NCI-H2171 (cell line): ENCODE measurements at places on chromosomes 4 and X.

- no peak for DNase-seq
Measured at GRCh38 chr4:20878806-20879205, 178.5 kb downstream of the PACRGL start.

DNA sequence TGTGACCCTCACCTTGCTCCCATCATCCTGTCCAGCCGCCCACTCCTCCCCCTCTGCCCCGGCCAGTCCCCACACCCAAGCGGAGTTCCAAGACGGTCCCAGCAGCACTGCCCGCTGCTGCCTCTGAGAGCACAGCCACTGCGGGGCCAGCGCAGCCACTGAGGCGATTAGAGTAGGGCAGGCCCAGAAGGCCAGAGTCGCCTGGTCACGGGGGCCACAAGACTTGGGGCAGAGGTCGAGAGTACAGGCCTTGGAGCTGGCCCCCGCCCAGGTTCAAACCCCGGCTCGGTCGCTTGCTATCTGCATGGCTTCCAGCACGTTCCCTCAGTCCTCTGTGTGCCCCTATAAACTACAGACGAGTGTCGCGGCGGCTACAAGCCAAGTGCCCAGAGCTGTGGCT lies 53.2 kb upstream of the ADRA2C start:
- DNase-seq, result no peak

- no peak for DNase-seq
Measured at GRCh38 chr4:57074744-57075143, 35.4 kb downstream of the IGFBP7 start.

DNA sequence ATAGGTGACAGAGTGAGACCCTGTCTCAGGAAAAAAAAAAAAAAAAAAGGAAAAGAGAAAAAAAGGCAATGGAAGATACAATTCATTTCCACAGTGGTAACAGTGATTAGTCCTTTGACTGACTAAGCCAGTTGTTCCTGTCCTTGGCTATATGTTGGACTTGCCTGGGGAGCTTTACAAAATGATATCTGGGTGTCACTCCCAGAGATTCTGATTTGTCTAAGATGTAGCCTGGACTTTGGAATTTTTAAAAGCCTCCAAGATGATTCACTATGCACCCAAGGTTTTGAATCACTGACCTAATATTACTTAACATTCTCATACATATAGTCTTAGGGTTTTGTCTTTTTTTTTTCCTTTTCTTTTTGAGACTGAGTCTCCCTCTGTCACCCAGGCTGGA lies 16.9 kb downstream of the HELQ start:
- DNase-seq, result no peak

GRCh38 chr4:142579443-142579842 lies 266.7 kb downstream of the INPP4B start:
- no peak for DNase-seq

DNA sequence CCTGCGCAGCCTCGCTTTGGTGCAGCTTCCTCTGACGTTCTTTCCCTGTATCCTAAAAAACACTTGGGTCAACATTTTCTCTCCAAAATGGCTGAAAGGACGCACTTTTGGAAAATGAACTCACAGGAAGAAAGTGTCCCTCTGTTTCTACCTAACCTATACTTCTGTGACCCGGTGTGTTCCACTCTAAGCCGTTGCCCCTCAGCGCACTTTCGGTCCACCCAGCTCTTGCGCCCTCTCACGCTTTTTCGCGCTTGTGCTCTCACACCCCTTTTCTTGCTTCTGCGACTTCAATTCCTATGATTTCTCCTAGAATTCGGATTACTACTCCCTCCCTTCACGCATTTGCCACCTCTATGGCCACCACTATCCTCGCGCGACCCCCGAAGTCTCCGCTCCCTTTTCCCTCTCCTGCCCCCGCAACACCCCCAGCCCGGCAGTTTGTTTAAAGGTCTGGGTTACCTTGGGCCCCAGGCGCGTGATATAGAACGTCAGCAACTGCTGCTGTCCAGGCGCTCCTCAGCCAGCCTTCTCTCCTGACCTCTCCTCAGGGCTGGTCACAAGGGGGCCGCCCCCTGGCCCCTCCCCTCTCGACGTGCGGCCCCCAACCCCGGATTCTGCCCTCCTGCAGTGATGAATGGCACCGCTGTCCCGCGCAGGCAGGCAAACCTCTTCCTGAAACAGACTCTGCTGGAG lies at the start of gene USP51:
USP51 (minus strand) TSS at position 535 of the 696 bp plus-strand sequence. CDS start 909 bp downstream, outside the sequence.
- no peak for DNase-seq

GRCh38 chr4:96183611-96184010 lies 343.7 kb downstream of the PDHA2 start:
- no peak for DNase-seq

- peak; percentile 78 for DNase-seq
Measured at GRCh38 chrX:115968436-115969252, 201.9 kb upstream of the AGTR2 start.

DNA sequence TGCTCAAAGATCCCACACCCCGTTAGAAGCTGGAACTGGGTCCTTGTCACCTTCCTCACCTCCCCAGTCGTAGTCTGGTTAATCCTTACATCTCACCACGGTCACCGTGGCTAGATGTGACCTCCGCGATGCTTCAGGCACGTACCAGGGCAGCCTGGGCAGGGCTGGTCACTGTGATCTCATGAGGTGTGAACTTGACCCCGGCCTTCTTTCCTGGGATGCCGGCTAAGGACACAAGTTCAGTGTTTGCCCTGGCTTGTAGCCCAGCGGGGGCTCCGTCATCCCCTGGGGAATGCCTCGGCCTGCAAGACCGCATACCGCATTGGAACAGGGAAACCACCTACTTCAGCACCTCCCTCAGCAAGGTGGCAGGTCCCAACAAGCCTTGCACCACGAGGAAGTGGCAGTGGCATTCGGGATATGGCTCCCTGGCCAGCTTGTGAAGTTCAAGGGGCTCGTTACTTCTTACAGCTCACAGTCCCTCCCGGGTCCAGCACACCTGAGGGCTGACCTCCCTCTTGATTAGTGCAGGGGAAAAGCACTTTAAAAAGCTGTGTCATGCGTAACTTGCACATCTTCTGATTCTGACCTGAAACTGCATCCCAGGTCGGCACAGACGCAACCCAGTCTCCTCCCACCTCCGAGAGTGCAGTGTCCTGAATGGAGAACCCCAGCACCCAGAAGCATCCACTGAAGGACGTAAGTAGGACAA lies 25.9 kb downstream of the NOP14 start:
- DNase-seq, result no peak

DNA sequence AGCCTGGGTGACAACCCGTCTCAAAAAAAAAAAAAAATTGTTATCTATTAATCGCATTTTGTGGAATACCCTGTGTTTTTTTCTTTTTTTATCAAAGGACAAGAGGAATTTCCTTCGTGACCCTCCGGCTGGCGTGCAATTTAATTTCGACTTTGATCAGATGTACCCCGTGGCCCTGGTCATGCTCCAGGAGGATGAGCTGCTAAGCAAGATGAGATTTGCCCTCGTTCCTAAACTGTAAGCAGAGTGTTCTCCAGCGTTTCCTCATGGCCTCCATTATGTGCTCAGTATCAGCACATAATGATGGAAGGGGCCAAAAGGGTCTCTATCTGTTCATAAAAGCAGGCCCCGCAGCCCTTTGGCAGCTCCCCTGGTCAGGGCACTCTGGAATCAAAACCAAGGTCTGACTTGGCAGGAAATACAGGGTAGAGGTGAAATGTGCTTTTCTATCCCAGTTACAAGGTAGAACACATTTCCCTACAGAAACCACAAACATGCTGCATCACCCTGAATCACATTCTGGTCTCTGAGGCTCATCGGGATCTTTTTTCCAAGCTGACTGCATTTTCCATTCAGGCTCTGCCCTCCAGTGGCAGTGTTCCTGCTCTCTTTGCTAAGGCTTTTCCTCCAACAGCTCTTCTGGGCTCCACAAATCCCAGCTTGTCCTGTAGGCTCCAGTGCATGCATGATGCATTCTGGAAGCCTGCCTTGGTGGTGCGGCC lies 24.4 kb downstream of the SYAP1 start:
- no peak for DNase-seq

DNA sequence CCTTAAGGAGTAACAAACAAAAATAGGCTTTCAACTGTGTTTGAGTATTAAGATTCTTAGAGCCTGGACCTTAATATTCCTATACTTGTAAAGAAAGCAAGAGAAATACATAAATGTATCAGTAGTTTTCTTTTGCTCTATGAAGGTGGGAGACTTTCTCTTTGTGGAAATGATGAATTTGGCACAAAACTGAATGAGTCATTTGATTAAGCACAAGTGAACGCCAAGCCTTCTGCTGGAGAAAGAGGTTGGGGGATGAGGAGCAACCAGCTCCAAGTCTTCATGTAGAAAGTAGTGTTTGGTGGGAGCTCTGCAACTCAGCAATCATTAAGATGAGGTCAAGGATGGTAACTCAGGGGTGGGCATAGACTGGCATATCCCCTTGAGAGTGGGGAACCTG lies 49.6 kb downstream of the MEPE start:
- no peak for DNase-seq

DNA sequence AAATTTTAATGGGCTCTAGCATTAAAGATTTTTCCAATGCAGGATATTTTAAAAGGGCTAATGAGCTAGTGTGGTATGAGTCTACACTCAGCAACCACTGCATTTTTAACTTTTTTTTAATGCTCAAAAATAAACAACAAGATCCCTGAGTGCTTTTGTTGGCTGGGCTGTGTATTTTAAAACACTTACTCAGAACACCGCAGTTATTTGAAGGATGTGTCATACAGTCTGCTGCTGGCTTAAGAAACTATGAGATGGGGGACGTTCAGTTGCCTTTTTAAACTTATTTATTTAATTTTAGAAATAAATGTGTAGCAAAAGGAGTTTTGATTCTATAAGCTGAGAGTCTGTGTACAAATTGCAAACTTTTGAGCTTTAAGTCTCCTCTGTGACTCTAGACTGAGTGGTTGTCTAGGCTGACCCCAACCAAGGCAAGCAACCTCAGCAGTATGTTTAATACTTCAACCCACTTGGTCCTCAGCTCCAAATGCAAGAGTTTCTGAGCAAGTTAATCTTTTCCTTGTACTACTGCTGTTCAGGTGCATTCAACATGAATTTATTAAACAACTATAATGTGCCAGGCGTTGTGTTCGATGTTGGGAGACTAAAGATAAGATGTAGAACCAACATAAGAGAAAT lies 278.6 kb upstream of the DIPK2B start:
- DNase-seq, result no peak

DNA sequence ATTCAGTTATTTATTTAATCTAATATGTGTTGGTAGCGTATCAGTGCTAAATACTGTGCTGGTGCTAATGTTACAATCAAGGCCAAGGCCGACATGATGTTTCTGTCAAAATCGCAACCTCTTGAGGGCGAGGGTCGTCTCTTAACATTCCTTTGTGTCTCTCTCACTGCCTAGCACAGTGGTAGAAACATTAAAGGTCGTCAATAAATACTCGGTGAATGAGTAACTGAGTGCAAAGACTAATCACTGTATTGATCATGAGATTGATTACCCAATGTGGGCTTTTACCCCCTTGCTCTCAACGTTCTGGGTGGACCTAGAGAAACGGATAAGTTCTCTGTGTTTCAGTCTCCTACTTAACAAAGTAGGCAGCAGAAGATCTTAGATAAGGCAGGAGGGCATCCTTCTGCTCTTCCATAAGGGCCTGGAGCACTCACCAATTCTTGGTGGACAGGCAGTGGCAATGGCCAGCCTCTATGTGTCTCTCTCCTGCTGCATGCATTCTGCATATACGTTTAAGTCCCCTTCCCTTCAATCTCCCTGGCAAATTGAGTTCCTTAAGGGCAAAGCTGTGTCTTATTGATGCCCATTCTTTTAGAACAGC lies 30.1 kb downstream of the TMEM255A start:
- DNase-seq, result no peak

- no peak for DNase-seq
Measured at GRCh38 chr4:81828991-81829390, 357.3 kb upstream of the RASGEF1B start.

DNA sequence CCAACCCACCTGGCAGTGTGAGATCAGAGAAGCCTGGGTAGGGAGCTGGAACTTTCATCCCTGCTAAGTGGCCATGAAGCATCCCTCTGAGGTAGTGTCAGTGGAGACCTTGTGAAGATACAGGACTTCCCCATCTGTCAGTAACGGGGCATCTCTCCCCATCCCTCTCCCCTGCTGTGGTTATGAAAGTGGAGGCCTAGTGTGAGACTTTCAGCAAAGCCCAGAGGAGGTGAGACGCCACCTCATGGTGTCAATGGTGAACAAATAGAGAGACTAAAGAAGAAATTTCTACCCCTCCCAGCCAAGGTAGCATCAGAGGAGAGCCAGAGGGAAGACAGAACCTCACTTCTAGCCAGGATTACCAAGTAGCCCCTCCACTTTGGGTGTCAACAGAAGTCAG lies 150.2 kb downstream of the VEGFC start:
- DNase-seq, result no peak

DNA sequence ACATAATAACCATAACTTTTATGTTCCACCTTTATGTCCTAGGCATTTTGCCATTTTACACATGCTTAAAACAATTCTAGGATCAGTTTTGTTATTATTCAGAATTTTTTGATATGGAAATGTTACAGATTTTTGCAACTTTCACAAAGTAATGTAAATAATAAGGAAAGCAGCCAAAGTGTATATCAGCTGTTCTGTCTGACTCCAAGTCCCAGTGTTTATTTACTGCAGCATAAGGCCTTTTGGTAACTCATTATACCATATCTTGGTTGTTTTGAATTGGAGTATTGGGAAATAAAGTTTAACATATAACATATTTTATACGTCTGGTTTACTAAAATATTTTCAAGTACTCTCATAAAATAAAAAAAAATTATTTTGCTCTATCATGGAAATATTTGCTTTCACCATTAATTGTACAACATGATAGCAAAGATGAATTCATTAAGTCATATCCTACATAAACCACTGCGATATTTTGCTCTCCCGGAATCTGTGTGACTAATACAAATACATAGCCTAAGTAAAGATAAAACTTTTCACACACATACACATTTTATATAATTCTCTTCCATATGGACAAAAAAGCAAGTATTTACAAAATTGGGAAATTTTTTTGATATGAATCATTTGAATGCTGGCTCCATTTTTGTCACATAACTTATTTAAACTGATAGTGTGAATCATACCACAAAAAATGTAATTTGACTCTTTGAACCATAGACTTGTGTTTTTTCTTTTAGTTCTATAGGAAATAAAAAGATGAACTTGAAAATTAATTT lies 399.0 kb downstream of the PABPC4L start:
- DNase-seq, result no peak

GRCh38 chrX:132333351-132333750 lies 114.1 kb upstream of the RAP2C start:
- no peak for DNase-seq

GRCh38 chr4:26496207-26496783 lies 6.0 kb upstream of the CCKAR start:
- DNase-seq, result no peak
